ENCODE measurements at places on chromosomes 4 and X.

DNA sequence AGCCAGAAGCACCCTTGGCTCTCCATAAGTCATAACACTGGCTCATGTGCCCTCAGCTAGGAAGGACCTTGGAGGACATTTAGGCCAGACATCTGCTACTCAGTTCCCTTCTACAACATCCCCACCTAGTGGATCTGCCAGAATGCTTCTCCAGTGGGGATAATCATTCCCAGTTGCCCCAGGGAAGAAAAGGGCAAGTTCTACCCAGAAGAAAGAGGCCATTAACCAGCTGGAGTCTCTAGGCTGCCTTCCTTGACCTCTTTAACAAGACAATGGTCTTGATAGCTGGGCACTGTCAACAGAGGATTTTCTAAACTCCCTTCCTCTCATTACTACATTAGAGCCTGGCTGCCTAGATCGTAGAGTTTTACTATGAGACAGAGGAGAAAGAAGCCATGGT lies 42.0 kb downstream of the LGI2 start:
- DNase-seq, result no peak

DNA sequence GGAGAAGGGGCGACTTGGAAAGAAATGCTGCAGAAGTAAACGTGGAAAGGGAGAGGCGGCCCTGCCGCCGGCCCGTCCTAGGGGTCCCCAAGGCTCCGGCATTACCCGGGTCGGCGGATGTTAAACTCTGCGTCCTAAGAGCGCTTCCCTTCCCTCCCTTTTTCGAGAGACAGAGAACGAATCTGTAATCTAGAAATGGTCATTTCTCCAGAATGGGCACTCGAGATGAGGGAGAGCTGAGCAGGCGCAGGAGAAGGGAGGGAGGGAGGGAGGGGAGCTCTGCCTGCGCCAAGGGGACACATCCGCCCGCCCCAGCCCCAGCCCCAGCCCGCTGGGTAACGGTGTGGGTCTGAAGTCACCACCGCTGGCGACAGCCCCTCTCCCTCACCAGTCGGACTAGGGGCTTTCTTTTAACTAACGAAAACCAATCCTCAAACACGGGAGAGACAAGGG lies 1.7 kb downstream of the HCFC1 start:
- no peak for DNase-seq

GRCh38 chrX:53044995-53045394 lies 3.6 kb upstream of the GPR173 start:
- no peak for DNase-seq

DNA sequence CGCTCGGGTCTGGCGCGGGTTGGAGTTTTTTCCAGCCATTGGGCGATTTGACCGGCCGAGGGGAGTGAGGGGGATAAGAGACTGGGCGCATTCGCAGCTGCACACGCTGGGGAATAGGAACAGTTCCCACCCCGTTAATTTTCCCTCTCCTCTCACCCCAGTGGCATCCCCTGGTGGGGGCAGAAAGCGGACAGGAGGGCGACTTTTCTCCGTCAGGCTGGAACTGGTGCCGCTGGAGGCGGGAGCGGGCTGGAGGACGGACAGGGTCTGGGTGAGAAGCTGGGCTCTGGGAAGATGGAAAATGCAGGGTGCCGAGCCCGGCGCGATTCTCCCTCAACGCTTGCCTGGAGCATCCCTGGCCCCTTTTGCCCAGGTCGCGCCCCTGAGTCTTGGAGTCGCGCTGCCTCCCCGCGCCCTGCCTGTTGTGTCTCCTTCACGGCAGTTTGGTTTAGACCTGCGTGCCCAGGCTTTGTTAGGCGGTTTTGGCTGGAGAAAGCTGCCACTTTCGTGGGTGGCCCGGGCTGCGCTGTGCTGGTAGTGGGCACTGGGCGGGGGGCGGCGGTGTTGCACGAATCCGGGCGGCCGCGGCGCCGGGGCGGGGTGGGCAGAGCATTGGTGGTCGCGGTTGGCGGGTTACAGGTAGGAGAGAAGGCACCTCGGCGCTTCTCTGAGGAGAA lies 2.0 kb downstream of the ADGRL3 start:
- no peak for DNase-seq

Data from tibial nerve (tissue), 4 donors.